CD4-positive, alpha-beta memory T cell (primary cell): ENCODE measurements at places on chromosomes 5 and 9.

DNA sequence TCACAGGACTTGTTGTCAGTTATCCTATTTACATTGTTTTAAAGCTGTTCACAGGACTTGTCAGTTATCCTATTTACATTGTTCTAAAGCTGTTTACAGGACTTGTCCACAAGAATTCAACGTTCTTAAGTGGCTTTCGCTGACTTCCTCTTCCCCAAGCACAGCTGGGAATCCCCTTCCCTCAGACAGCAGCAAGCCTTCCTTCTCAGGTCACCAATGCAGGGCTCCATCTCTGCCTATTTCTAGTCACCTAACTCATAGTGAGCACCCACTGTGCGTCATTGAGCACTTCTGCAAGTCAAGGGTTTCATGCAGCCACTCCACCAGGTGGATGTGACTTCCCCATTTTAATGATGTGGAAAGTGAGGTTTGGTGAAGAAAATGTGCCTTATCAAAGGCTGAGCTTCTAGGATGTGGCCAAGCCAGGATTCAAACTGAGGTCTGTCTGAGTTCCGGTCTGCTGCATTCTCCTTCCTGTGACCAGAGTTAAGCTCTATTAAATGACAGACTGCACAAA lies 109.8 kb upstream of the ZNF462 start:
- no peak for DNase-seq

DNA sequence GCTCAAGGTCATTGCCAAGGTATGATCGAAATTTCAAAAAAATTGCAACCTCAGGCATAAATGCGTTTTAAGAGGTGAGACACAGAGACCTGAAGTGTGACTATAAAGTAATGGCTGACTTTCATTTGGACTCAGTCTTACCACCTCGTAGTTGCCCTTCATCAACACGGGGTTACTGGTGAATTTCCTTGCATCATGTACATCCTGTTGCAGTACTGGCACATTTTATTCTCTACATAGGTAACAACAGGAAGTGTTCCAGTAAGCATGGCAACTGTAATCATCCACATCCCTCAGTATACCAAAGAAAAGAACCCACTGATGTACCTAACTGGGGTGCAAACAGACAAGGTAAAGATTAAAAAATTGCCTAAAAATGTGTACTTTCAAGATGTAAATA lies 29.3 kb downstream of the MOCS2 start:
- DNase-seq = no peak

GRCh38 chr5:24167806-24168205 lies 477.0 kb downstream of the CDH10 start:
- DNase-seq = no peak

- DNase-seq = no peak
Measured at GRCh38 chr9:34594177-34594576, 4.7 kb upstream of the CNTFR start.

GRCh38 chr5:35488791-35489190 lies 128.9 kb upstream of the SPEF2 start:
- no peak for DNase-seq

DNA sequence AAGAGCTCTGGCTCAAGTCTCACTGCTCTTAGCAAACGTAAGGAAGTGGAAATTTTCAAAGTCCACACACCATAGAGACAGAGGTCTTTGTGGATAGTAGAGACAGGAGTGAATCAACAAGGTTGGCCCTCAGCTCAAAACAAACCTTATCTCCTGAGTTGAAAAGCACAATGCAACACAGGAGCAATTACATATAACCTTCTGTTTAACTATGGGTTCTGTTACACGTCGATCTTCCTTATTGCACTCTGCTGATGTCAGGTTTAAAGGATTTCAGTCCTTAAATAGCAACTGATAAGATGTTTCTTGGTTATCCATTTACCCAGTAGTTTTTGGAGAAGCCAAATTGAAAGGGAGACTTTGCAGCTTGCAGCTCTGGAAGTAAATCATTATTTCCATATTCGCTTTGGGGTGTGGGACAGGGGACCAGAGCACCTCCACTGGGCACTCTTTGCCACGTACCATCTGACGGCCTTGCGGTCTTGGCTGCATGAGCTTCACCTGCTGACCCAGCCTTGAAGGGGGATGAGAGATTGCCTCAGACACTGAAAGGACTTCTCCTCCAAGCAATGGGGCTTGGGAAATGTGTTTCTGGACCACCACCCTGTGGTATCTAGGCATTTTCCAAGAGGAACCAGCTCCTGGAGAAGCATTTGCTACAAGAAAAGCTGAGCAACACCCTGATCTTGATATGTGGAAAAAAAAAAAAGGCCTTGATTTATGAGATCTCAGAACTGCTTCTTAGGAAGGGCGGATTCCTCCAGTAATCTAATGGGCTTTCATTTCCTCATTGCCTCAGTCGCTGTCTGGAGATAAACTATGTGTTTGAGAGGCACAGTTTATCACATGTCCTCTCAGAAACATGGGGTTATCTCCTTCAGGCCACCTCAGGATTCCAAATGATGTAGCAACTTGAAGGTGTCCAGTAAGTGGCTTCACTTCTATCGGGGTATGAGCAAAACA lies 56.2 kb upstream of the ZNF622 start:
- DNase-seq = no peak

GRCh38 chr5:169838688-169839087 lies 141.6 kb downstream of the INSYN2B start:
- no peak for DNase-seq

GRCh38 chr5:134394932-134395331 lies 16.7 kb downstream of the CDKN2AIPNL start:
- DNase-seq = no peak

GRCh38 chr9:3884736-3885135 lies 358.9 kb upstream of the RFX3 start:
- no peak for DNase-seq

DNA sequence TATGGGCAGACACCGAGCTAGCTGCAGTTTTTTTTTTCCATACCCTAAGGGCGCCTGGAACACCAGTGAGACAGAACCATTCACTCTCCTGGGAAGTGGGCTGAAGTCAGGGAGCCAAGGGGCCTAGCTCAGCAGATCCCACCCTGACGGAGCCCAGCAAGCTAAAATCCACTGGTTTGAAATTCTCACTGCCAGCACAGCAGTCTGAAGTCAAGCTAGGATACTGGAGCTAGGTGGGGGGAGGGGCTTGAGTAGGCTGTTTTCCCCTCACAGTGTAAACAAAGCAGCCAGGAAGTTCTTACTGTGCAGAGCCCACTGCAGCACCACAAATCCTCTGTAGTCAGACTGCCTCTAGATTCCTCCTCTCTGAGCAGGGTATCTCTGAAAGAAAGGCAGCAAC lies 151.7 kb upstream of the HCN1 start:
- no peak for DNase-seq

DNA sequence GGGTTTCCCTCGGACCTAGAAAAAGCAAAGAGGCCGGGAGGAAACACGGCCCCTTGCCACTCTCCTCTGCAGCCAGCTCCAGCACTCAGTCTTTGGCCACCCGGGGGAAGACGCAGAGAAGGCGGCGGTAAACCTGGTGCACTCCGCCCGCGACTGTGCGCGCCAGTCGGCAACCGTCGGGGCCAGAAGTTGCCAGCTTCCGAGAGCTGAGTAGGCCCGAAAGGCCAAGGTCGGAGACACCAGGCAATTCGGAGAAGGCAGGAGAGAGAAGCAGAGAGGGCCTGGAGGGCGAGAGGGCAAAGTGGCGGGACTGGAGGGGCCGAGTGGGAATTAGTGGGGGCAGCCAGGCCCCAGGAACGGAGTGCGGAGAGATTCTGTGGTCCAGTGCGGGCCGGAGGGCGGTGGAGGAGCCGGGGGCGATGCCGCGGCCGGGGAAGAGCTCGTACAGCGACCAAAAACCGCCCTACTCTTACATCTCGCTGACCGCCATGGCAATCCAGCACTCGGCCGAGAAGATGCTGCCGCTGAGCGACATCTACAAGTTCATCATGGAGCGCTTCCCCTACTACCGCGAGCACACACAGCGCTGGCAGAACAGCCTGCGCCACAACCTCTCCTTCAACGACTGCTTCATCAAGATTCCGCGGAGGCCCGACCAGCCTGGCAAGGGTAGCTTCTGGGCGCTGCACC lies at the start of gene FOXB2:
Gene FOXB2, plus strand, starts transcription at position 420 of the 690 bp plus-strand sequence. Its CDS starts 0 bp downstream, at position 420.
- no peak for DNase-seq

DNA sequence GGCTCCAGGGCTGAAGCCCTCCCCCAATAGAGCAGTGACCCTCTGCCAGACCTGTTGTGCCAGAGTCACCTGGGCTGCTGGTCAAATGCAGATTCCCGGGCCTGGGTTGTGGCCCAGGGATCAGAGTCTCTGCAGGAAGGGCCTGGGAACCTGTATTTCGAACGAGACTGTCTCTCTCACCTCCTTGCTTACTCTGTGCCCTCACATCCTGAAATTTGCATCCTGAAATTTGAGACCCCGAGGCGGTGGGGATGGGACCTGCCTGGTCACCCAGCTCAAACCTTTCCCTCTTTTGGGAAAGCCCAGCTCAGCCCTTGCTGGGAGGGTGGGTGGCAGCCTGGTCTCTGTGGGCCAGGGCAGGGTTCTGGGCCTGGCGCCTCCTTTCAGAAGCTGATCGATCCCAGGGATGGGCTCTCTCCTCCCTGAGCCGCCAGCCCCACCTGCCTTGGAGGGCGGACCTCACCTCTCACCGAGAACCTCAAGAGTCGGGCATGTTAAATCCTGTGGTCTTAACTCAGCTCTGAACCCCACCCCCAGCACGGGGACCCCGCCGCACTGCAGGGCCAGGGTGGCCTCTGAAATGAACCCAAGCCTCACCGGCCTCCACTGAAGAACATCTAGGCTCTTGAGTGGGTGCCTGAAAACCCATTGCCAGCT lies 44.0 kb upstream of the IER5L start:
- DNase-seq = no peak

GRCh38 chr9:109742776-109743348 lies 37.1 kb upstream of the PALM2AKAP2 start:
- DNase-seq = no peak

- no peak for DNase-seq
Measured at GRCh38 chr5:71810023-71810422, 90.9 kb downstream of the CARTPT start.
